ENCODE measurements at places on chromosomes 3 and 15.
A peak's percentile ranks its signal among the peaks of the same experiment; 100 is the strongest.

GRCh38 chr3:28081533-28081947 is 159.9 kb upstream of the CMC1 start:
- H3K27ac ChIP-seq = no peak overlapping the region
- H3K4me1 ChIP-seq = no peaks in the 10 kb centered on the region
- DNase-seq = no peak
- H3K4me3 ChIP-seq = no peak overlapping the region

DNA sequence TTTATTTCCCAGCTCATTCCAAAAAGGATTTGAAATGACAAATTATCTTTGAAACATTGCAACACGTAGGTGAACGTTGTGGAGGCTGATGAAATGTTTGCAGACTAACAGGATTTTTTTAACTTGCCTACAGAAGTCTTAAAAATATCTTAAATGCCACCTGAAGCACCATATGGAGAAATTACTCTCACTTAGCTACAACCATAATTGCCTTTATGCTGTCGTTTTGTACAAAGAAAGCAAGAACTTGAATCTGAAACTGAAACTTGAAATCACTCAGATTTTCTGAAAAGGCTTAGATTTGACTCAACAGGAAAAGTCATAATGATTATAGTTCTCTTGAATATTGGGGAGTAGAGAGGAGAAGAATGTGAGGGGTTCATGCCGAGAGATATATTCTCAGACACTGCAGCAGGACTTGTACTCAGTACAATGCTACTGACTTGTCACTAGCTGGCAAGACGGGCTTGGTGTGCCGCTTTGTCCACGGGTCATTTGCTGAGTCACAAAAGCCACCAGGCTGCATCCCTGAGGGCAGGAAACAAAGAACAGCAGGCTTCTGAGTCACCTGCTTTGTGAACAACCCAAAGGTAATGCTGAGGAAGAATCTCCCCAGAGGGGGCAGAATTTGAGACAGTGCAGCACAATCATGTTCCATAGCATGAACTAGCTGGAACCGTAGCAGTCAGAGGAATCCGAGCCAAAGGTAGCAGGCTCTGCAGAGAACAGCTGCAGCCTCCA is 7.1 kb upstream of the FMN1 start:
- H3K4me3 ChIP-seq = no peak overlapping the region
- no peaks in the 10 kb centered on the region for H3K27me3 ChIP-seq
- DNase-seq = no peak
- H3K27ac ChIP-seq = no peak overlapping the region
- no peaks in the 10 kb centered on the region for H3K36me3 ChIP-seq

- H3K27ac ChIP-seq = no peak overlapping the region
- H3K4me3 ChIP-seq = no peak overlapping the region
- H3K27me3 ChIP-seq = no peaks in the 10 kb centered on the region
Measured at GRCh38 chr3:114525278-114525677, 231.4 kb downstream of the TIGIT start.

GRCh38 chr15:74131628-74132413 is 1.4 kb downstream of the ISLR2 start:
- DNase-seq = no peak
- peaks cover 23% of the 10 kb centered on the region for H3K27me3 ChIP-seq
- H3K4me1 ChIP-seq = peaks cover 11% of the 10 kb centered on the region
- H3K36me3 ChIP-seq = no peaks in the 10 kb centered on the region

DNA sequence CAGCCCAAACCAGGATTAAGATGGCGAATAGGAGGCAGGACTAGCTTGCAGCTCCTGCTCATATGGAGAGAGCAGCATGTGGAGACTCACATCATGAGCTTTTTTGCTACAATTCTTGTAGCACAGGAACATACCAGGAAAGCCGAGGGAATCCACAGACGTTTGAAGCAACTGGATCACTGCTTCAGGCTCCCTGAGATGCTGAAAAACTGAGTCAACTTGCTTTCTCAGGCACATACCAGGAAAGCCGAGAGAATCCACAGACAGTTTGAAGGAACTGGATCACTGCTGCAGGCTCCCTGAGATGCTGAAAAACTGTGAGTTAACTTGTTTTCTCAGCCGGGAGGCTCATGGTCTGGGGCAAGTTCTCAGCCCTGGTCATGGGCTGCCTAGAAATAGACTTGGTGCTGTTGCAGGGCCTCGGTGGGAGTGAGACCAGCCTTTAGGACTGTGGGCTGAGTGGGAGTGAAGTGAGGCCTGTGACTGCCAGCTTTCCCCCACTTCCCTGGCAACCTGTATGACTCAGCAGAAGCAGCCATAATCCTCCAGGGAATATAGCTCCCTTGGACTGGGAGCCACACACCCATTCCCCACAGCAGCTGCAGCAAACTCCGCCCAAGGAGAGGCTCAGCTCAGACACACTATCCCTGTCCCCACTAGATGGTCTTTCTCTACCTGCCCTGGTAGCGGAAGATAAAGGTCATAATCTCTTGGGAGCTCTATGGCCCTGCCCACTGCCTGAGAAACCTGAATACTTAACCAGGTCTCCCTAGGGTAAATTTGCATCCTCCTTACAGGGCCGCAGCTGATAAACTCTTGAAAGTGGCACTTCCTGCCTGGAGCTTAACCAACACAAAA is 51.9 kb upstream of the PFN2 start:
- no peaks in the 10 kb centered on the region for H3K36me3 ChIP-seq
- H3K27ac ChIP-seq = no peak overlapping the region
- H3K4me1 ChIP-seq = no peaks in the 10 kb centered on the region
- DNase-seq = no peak
- H3K4me3 ChIP-seq = no peak overlapping the region

DNA sequence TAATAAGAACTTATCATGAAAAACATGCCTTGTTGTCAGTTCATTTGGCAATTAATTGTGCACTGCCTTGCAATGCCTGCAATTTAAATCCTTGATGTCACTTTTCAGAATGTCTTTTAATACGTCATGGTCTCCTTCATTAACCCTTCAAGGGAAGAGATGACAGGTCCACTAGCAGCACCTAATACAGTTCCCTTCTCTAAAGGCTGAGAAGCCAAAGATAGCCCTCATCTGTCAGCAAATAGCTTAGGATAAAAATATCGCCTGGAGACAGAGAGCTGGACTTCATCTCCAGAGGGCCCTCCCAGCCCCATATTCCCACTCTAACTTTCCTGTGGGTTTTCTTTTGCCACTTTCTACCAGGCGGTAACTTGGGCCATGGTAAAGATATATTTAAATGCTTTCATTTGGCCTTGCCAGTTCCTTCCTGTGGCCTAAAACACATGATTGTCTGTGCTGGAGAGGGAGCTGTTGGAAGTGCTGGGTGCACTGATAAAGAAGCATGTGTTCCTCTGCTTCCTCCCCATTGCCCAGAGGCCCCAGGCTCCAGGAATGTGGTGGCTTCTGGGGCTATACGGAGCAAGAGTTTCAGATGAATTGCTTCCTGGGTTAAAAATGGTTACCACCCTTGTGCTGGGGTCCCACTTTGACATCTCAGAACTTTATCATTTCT is 76.3 kb upstream of the UMPS start:
- no peaks in the 10 kb centered on the region for H3K27me3 ChIP-seq
- DNase-seq = no peak
- H3K4me1 ChIP-seq = no peaks in the 10 kb centered on the region
- H3K4me3 ChIP-seq = no peak overlapping the region
- H3K27ac ChIP-seq = no peak overlapping the region

DNA sequence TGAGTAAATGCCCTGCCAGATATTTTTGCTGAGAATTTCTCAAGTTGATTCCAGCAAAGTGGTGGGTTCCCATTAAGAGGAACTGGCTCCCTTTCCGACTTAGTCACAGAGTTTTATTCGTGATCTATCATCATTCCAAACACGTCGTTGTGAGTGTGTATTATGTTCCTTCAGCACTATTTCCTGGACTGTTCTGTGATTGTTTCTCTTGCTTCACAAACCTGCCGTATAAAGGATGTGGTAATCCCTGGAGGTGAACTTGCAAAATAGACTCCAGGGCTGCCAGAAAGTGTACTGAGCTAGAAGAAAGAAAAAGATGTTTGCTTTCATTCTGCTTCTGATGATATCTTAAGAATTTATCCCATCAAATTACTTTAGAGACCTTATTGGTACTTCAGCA is 14.5 kb upstream of the CAPN3 start:
- H3K27ac ChIP-seq = no peak overlapping the region
- DNase-seq = peak; percentile 17

GRCh38 chr3:5205165-5205941 is 17.8 kb downstream of the EDEM1 start:
- no peaks in the 10 kb centered on the region for H3K4me1 ChIP-seq
- no peak for DNase-seq
- H3K27ac ChIP-seq = no peak overlapping the region
- no peaks in the 10 kb centered on the region for H3K27me3 ChIP-seq

DNA sequence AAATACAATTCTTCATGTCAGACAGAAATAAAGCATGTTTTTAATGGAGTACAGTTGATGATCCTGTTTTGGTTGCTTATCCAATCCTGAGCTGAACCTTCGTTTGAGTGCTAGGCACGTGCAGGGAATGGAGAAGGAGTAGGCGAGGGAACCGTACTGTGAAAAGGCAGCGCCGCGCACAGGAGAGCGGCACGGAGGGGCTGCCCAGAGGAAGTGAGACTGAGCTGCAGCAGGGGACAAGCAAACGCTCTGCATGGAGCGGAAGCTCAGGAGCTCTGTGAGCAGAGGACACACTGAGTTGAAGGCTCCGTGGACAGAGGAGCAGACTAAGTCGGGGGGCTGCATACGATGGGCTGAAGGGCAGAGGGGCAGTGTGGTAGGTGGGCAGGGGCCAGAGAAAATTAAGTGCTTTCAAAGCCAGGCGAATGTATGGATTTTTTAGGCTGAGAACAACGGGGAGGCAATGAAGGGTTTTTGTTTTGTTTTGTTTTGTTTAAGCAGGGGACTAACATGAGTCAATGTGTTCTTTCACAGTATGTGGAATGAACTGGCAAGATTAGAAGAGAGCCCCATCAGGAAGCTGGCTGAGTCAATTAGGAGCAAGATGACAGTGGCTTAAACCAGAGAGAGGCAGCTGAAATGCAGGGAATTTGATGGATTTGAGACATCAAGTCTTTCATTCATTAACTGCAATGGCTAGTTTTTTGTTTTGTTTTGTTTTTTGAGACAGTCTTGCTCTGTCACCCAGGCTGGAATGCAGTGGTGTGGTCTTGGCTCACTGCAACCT is 23.8 kb upstream of the TM2D3 start:
- H3K36me3 ChIP-seq = no peaks in the 10 kb centered on the region
- H3K27ac ChIP-seq = no peak overlapping the region
- H3K4me3 ChIP-seq = no peak overlapping the region
- no peaks in the 10 kb centered on the region for H3K4me1 ChIP-seq

DNA sequence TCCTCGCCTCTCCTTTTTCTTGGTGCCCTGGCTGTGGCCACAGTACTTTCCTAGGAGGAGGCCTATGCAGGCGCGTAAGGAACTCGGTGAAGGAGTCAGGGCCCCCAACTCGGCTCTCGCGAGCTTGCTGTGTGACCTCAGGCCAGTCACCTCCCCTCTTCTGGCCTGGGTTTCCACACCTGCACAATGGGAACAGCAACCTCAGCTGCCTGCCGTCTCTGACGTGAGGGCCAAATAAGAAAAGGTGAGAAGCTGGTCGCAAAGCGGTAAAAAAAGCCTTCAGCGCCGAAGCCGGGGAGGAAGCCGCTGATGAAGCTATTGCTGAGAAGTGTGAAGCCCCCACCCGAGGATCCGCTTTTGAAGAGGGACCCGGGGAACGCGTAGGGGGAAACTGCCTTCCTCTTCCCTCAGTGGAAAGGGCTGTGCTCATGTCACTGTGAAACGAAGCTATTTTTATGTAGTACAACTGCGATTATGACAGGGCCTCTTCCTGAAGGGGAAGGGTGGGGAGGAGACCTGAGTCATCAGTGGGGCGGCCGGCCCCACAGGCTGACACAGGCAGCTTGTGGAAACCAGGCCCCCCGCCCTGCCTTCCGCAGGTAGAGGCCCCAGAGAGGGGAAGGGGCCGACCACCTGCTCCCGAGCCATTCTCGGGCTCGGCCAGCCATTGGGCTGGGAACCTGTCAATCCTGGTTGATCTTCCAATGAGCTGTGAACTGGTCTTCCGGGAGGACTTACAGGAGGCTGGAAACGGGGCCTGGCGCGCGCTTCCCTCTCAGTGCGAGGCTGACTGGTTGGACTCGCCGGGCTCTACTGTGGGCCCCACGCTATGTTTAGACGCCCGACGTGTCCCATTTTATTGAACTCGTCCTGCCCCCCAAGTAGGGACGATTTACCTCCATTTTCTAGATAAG is 18.0 kb upstream of the ANKDD1A start:
- H3K36me3 ChIP-seq = no peaks in the 10 kb centered on the region
- H3K4me3 ChIP-seq = peak overlapping the region; percentile 8
- DNase-seq = peak; percentile 92
- peak overlapping the region; percentile 87 for H3K27ac ChIP-seq

GRCh38 chr3:190339130-190339529 is 16.9 kb upstream of the CLDN1 start:
- H3K4me3 ChIP-seq = no peak overlapping the region
- H3K36me3 ChIP-seq = no peaks in the 10 kb centered on the region
- H3K27me3 ChIP-seq = no peaks in the 10 kb centered on the region
- DNase-seq = no peak
- H3K27ac ChIP-seq = no peak overlapping the region

DNA sequence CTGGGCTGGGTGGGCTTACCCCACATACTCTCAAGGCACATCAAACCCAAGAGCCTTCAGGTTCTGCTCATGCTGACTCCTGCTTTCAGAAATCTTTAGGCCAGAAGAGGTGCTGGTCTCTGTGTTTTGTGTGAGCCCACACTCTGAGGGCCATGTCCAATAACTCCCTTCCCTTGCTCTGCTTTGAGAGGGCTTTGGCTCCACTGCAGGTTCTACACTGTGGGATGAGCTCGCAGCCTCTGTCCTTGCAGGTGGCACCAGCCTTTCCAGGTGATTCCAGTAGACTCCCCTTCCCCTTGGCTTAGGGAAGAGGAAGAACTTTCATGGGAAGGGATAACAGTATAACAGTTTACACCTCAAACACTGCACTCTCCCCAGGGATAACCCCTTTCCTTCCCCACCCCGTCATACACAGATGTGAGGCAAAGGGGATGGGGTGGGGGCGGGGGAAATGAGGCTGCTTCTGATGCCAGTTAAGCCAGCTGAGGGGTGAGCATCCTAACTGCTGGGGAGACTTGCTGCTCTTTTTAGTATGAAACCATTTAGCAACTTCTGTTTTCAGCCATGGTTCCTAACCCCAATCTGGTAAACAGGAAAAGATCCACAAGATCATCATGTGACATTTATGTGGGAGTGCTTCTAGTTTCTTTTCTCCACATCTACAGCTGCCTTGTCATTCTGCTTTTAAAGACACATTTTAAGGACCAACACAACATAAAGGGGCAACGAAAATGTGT is 262.4 kb downstream of the SLC9A9 start:
- no peaks in the 10 kb centered on the region for H3K36me3 ChIP-seq
- no peak for DNase-seq
- peak overlapping the region; percentile 24 for H3K27ac ChIP-seq
- no peaks in the 10 kb centered on the region for H3K4me1 ChIP-seq
- H3K4me3 ChIP-seq = no peak overlapping the region
- H3K27me3 ChIP-seq = no peaks in the 10 kb centered on the region

DNA sequence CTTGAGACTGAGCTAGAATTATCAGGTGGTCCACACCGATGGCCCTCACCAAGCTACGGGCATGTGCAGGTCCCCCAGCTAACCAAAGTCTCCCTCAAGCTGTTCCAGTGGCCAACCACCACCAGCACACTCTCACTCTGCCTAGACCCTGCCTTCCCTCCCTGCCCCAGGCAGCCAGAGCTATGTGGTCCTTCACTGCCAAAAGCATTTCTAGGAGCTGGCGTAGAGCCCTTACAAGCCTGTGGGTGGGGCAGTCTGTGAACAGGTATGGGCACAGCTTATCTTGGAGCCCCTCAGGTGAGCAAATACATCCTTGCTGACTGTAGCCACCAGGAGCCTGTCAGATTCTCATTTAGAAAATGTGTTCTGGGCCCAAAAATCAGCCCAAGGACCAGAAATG is 159.8 kb upstream of the PPP2R3A start:
- H3K4me1 ChIP-seq = no peaks in the 10 kb centered on the region
- H3K36me3 ChIP-seq = no peaks in the 10 kb centered on the region
- H3K27me3 ChIP-seq = no peaks in the 10 kb centered on the region
- H3K4me3 ChIP-seq = no peak overlapping the region
- no peak overlapping the region for H3K27ac ChIP-seq
- DNase-seq = no peak
